Hepatocyte (in vitro differentiated cells): ENCODE measurements at places on chromosomes 11 and 22. TPM values are rescaled to one million over a fixed set of nuclear protein-coding genes. Genes with fewer than 3 reads are reported as not detected.

GRCh38 chr11:76493626-76494539 lies 49.1 kb downstream of the EMSY start:
- H3K36me3 ChIP-seq = no peaks in the 10 kb centered on the region
- H3K4me3 ChIP-seq = no peak overlapping the region
- DNase-seq = no peak

The WT1 gene
- 0.24 and 0.47 TPM in 2 replicates for total RNA-seq

The PHF21B gene
- total RNA-seq = 0.40 and 1.9 TPM in 2 replicates

DNA sequence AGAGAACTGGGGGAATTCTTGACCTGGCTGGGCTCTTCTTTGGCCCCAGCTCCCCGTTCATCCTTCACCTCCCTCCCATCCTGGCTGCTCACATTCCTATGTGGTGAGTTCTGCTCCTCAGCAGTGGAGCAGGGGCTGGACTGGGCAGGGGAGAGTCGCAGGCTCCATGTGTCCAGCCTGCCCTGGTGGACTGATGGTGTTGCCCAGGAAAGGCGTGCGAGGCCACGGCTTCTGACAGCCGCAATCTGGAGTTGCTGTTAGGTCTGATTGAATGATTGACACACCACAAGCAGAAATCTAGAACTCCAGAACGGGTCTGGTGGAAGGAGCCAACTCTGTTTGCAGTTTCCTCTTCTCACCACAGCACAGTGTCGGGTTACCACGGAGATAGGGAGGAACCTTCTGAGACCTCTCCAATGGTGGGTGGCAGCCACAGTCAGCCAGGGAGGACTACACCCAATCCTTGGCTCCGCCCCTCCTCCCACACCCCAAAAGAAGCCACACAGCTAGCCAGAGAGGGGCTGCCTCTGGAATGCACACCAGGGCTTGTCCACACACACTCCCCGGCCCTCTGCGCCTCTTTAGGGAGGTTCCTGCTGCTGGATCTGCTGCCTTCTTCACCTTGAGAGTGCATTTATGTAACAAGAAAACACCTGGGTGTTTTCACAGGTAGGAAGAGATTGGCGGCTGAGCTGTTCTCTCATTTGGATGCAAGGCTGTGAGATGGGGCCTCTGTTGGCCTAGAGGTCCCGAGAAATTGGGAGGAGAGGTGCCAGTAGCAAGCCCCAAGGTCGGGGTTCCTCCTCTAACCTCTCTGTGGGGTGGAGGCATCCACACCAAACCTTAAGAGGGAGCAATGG lies 56.4 kb upstream of the CD44 start:
- no peak overlapping the region for H3K4me3 ChIP-seq
- H3K36me3 ChIP-seq = no peaks in the 10 kb centered on the region
- no peak overlapping the region for H3K27ac ChIP-seq
- peak; percentile 26 for DNase-seq

- no peak overlapping the region for H3K27ac ChIP-seq
- DNase-seq = no peak
- peaks cover 9% of the 10 kb centered on the region for H3K27me3 ChIP-seq
- no peaks in the 10 kb centered on the region for H3K36me3 ChIP-seq
- no peak overlapping the region for H3K4me3 ChIP-seq
Measured at GRCh38 chr11:31943056-31943780, 132.1 kb upstream of the PAX6 start.

GRCh38 chr11:61487342-61488025 lies 21.1 kb upstream of the LRRC10B start:
- H3K27ac ChIP-seq = no peak overlapping the region
- H3K4me3 ChIP-seq = no peak overlapping the region
- H3K4me1 ChIP-seq = peaks cover 24% of the 10 kb centered on the region
- no peaks in the 10 kb centered on the region for H3K36me3 ChIP-seq
- H3K27me3 ChIP-seq = no peaks in the 10 kb centered on the region

- DNase-seq = no peak
- H3K4me3 ChIP-seq = no peak overlapping the region
- no peak overlapping the region for H3K27ac ChIP-seq
- H3K4me1 ChIP-seq = peaks cover 5% of the 10 kb centered on the region
Measured at GRCh38 chr22:37378642-37379058, 48.6 kb downstream of the ELFN2 start.

DNA sequence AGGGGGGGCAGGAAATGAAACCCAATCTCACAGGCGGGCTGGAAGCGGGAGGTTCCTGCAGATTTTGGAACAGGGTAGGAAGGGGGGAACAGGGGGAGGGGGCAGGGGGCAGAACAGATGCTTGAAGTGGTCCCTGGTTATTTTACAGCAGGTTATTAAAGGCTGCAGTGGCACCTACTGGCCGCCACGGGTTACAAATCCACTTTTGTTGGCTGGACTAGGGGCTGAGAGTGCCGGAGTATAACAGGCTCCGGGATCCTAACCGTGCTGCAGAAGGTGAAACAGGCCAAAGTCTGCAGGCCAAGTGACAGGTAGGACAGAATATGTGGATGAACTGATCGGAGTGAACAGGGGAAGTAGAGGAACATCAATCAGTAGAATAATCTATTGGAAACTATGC lies 2.5 kb downstream of the ROBO3 start:
- H3K4me3 ChIP-seq = no peak overlapping the region
- peak; percentile 53 for DNase-seq
- peaks cover 11% of the 10 kb centered on the region for H3K4me1 ChIP-seq

The RASD2 gene
- 0.88 and 1.3 TPM in 2 replicates for total RNA-seq

DNA sequence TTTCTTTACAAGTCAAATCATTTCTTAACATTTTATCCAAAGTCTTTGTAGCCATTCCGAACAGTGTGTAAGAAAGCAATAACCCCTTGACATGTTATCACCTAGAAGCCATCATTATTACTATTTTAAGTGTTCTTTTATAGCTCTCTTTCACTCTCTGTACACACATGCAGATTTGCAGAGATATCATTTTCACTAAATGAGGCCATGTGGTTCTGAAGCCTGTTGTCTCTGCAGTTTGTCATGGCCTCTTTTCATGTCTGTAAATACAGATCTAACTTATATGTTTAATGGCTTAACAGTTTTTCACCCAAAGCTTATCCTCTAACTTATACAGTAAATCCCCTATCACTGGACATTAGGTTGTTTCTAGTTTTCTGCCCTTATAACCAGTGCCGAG lies 166.8 kb downstream of the MYO18B start:
- no peak overlapping the region for H3K27ac ChIP-seq
- no peaks in the 10 kb centered on the region for H3K36me3 ChIP-seq
- peaks cover 50% of the 10 kb centered on the region for H3K27me3 ChIP-seq
- no peak overlapping the region for H3K4me3 ChIP-seq
- DNase-seq = no peak

DNA sequence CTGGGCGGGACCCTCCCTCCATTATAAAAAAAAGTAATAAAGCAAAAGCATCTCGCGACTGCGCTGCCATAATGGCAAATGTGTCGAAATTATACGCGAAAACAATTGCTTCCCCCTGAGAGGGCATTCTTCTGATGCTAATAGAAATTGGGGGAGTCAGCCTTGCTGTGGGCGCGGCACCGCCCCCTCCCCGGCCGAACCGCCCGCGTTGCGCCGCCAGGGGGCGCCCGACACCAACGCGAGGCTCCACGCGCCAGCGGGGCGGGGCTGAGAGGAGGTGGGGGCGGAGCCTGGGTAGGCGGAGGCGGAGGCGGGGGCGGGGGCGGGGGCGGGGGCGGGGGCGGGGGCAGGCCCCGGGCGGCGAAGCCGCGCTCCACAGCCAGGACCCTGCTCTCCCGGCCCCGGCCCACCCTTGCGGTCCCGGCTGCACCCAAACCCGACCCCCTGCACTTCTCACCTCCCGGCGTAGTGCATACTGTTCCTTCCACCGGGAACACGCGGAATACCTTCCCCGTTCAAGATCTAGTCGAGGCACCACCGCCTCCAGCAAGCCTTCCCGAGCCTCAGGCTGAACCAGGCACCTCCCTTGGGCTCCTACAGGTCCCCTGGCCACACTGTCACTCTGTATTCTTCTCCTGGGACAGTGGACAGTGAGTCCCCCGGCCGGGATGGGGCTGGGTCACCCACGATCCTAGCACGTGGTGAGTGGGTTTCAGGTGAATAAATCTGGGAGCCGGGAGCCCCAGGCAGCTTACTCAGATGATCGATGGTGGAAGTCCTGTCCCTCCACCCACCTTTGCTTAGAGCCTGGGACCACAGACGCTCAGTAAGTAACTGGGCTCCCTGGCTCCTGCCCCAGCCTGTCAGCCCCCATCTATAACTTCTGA lies 15.5 kb upstream of the UPK3A start:
- H3K4me1 ChIP-seq = peaks cover 36% of the 10 kb centered on the region
- H3K4me3 ChIP-seq = peak overlapping the region; percentile 93
- H3K36me3 ChIP-seq = no peaks in the 10 kb centered on the region
- no peaks in the 10 kb centered on the region for H3K27me3 ChIP-seq

DNA sequence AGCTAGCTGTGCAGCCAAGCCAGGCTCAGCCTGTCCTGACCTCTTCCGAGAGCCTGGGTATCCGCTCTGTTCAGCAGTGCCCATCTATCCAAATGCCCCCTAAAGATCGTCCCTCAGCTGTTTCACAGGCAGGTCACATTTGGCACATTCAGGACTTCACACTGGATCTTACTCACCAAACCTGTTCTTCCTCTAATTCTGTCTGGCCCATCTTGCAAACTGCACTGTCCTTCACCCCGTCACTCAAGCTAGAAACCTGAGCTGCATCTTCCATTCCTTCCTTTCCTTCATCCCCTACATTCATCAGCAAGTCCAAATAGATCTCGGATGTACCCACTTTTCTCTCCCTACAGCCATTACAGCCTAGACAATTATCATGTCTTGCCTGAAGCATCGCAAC lies 60.7 kb upstream of the CSNK2A3 start:
- no peaks in the 10 kb centered on the region for H3K36me3 ChIP-seq
- DNase-seq = no peak
- H3K27me3 ChIP-seq = no peaks in the 10 kb centered on the region
- no peak overlapping the region for H3K4me3 ChIP-seq

The MAPK1 gene
- total RNA-seq = 52.2 and 53.4 TPM in 2 replicates
